NCI-H1417 (cell line): ENCODE measurements at places on chromosomes 6 and 20.

- DNase-seq: no peak
Measured at GRCh38 chr6:151413372-151414145, 22.2 kb upstream of the ZBTB2 start.

GRCh38 chr6:32974541-32975308 lies 6.3 kb downstream of the BRD2 start:
- peak; percentile 13 for DNase-seq

- DNase-seq: no peak
Measured at GRCh38 chr6:36862848-36863382, 11.7 kb downstream of the PPIL1 start.

DNA sequence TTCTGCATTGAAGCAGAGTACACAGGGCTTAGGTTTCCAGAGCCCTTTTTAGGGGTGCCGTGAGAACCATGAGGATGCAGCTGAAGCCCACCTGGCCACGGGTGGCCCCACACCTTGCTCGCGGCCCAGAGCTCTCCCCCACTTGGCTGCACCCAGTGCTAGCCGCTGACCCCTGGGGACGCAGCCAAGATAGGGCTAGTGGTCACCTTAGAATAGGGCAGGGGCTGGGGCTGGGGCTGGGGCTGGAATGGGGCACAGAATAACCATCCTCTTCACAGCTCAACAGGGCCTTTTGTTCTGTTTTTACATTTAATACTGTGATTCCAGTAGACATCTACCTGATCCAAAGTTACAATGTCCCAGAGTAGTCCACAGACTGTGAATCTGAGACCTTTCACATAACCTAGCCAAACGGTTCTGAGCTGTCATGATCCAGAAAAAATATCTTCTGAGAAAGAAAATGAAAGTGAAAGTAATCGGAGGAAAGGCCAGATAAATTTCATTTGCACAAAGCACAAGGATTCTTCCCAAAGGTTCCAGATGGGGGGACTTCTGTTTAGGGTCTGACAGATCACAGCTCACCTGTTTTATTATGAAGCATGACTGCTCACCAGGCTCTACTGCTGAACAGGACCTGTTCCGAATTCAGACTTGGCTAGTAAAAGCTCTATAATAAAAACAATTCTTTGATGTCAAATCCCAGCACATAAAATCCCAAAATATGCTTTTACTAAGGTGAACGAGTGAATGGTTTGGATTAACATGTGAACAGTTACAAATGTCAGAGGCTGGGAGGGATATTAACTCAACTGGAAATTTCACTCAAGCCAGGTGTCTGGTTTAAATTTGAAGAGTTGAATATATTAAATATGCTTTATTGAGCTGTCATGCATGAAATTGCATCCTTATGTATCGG lies 401.9 kb downstream of the THBS2 start:
- peak; percentile 41 for DNase-seq

- DNase-seq: no peak
Measured at GRCh38 chr6:8086755-8087306, 15.5 kb downstream of the EEF1E1 start.
